CD4-positive, alpha-beta T cell treated with Interleukin-4 for 1 hour (primary cell): ENCODE measurements at places on chromosomes 1 and 21.

DNA sequence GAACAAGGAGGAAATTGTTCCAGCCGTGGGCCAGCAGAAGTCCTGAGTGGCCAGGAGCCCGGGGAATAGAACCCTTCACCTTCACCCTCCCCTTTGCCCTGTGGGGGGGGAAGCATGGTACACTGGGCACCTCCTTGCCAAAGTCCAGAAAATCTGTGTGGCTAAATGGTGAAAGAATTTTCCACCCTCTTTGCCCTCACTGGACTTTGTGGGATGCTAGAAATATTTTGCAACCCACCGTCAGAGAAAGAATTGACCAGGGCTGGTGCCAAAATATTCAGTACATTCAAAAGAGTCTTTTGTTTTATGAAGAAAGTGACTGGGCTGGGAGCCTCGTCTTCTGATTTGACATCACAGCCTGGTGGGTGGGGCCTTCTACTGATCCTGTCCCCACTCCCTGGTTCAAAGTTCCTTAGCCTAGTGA is 14.6 kb downstream of the NFASC start:
- DNase-seq: no peak

GRCh38 chr1:217188280-217189237 is 442.3 kb downstream of the GPATCH2 start:
- no peak for DNase-seq

DNA sequence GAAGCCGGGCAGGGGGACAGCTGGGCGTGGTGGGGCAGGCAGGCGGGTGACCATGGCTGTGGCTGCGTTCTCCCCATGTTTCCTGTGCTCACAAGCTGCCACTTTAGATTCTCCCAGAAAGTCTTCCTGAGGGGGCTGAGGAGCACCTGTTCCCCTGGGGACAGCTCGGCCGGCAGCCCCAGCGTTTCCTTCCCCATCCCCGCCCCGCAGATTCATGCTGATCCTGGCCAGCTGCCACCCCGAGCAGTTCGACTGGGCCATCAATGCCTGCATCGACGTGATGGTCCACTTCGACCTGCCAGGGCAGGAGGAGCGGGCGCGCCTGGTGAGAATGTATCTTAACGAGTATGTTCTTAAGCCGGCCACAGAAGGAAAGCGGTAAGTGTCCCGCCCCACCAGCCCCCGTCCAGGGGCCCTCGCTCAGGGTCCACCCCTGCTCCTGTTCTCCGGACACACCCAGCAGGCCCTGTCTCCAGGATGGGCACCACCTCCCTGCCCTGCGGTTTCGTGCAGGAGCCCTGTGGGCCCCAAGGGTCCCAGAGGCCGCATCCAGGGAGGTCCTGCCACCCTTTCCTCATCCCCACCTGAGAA is 10.9 kb upstream of the ATAD3B start:
- no peak for DNase-seq

DNA sequence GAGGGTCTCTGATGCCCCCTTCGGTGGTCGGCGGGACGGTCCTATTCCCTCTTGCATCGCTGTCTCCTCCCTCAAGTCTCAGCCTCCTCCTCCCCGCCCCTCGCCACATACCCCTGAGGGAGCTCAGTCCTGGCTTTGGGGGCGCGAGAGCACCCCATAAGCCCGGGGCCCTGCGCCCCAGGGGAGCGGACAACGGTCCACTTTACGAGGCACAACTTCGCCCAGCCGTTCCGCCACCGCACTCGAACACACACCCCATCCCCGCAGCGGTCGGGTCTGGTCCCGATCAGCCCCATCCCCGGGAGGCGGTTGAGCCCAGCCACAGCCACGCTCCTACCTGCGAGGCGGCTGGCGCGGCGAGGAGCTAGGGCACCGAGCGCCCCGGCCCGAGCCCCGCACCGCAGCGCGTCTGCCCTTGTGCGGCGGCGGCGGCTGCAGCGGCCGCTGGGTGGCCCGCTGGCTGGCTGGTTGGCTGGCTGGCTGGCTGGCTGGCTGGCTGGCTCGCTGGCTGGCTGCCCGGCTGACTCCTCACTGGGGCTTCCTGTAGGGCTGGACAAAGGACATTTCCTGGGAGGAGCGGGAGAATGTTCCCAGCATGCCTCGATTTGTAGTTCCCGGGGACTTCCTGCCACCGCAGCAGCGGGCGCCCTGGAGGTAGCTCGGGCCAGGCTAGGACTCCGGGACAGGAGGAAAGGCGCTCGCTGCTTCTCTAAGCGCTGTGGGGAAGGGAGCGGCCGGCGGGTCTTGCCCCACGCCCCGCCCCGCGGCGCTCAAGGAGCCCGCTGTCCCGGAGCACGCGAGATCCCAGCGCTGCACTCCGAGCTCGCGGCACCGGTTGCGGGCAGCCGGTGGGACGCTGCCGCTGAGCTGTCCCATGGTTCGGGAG is at the start of gene ZNF697:
Gene ZNF697, minus strand, starts transcription at position 533 of the 886 bp plus-strand sequence. CDS start 22,166 bp downstream, outside the sequence.
- DNase-seq: peak; percentile 74

DNA sequence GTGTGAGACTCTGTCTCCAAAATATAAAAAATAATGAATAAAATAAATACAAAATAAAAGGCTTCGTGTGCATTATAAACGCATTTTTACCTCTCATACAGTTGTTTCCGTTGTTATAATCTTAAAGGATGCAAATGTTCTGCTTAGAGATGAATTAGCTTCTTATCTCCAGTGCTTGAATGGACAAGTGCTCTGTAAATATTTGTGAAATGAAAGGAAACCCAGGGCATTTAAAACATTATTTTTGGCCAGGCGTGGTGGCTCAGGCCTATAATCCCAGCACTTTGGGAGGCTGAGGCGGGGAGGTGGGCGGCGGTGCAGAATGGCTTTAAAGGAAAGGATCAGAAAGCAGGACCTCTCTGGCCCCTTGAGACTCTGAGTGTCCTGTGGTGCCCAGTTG is 94.5 kb downstream of the HUNK start:
- DNase-seq: no peak

DNA sequence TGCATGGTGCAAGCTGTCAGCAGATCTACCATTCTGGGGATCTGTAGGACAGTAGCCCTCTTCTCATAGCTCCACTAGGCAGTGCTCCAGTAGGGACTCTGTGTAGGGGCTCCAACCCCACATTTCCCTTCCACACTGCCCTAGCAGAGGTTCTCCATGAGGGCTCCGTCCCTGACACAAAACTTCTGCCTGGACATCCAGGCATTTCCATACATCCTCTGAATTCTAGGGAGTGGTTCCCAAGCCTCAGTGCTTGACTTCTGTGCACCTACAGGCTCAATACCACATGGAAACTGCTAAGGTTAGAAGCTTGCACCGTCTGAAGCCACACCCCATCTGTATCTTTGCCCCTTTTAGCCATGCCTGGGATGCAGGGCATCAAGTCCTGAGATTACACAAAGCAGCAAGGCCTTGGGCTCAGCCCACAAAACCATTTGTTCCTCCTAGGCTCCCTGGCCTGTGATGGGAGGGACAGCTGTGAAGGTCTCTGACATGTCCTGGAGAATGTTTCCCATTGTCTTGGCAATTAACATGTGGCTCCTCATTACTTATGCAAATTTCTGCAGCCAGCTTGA is 117.0 kb upstream of the NFIA start:
- DNase-seq: no peak

DNA sequence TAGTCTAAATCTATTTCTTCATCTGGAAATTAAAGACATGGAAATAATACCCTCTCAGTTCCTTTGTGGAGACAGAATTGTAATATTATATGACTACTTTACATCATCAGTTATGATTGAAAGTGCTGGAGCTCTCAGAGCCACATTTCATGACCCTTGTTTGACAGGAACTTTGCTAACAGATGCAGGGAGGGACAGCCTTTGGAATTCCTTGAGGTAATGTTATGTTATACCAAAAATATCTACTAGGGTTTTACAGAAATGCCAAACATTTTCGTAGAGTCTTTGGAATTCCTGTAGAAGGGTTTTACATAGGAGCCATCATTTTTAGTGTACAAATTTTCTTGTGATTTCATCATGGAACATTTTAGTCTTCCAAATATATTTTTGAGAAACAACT is 57.4 kb upstream of the ADAMTS5 start:
- DNase-seq: no peak

DNA sequence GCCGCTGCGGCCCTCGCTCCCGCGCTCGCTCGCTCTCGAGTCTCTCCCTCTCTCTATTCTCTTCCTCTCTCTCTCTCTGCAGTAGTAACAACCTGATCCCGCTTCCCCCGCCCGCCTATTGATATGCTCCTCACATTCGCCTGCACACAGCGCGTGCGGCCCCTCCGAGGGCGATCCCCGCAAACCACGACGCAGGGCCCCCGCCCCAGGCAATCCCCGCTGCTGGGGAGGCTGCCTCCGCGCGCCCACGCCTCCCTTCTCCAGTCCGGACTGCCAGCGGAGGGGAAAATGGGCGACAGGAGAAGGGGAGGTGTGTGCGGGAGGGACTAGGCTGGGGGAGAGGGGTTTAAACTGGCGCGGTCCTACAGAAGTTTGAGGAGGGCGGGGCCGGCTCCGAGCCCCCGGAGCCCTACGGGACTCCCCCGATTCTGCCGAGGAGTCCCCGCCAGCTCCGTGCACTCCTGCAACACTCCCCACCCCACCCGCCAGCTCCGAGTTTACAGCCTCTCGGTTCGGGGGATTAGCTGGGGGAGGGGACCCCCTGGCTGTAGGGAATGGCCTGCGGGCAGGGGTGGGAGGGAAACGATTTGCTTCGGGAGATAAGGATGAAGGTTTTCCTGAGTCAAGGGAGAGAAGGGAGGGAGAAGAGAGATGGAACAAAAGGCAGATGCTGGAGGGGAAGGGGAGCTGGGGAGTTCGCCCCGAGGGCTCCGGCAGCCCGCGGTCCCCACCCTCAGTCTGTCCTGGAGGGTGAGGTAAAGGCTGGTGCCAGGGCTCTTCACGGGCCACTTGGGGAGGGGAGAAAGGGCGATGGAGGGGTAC is 66.6 kb downstream of the SYT2 start:
- peak; percentile 12 for DNase-seq

DNA sequence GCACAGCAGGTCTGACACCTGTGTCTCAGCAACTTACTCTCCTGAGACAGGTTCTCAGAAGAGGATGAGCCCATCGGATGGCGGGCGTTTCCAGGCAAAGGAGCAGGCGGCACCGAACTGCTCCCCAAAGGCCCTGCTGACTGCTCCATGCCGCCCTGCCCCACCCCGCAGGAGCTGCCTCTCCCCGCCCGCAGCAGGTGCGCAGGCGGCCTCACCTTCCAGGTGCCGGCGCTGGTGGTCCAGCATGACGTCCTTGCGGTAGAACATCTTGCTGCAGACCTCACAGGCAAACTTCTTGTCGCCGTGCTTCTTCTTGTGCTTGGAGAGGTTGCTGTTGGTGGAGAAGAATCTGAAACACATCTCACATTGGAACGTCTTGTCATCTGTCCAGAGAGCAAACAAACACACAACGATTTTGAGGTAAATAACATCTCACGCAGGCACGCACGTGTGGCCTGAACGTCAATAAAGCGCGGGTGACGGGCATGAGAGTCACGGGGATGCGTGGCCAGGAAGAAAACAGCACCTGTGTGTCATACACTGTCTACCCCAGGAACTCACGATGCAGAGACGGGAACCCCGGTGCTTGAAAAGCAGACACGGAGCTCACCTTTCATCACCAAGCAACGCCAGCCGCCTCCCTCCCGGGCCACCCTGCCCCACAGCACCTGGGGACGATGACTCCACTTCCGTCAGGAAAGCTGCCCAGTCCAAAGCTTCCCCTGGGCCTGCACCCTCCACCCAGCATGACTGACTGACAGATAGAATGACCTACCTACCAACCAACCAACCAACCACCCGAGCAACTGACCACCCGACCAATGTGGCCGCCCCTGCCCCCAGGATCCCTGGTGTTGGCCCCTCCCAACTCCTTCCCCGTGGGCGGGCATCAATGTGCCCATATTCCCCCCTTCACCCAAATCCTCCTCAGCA is 50.9 kb downstream of the PRDM15 start:
- DNase-seq: no peak

GRCh38 chr1:71561729-71562128 is 480.9 kb upstream of the ZRANB2 start:
- no peak for DNase-seq

DNA sequence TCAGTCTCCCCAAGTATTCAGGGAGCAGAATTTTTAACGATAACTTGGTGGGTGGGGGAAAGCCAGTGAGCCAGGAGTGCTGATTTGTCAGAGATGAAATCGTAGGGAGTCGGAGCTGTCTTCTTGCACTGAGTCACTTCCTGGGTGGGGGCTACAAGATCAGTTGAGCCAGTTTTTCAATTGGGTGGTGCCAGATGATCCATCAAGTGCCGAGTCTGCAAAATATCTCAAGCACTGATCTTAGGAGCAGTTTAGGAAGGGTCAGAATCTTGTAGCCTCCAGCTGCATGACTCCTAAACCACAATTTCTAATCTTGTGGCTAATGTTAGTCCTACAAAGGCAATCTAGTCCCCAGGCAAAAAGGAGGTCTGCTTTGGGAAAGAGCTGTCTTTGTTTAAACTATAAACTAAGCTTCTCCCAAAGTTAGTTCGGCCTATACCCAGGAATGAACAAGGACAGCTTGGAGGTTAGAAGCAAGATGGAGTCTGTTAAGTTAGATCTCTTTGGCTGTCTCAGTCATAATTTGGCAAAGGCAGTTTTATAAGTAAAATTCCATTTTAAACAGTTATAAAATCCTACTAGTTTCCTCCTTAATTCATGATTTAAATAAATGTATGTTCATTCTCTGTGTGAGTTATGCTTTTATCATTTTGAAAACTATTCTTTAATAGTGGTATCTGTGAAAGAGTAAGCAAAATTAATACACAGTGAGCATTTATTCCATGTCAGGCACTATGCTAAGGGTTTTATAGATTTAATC is 51.7 kb downstream of the SLC16A1 start:
- DNase-seq: peak; percentile 25

- no peak for DNase-seq
These were observed 82.4 kb upstream of the C21orf91 start for GRCh38 chr21:17901458-17902079.

DNA sequence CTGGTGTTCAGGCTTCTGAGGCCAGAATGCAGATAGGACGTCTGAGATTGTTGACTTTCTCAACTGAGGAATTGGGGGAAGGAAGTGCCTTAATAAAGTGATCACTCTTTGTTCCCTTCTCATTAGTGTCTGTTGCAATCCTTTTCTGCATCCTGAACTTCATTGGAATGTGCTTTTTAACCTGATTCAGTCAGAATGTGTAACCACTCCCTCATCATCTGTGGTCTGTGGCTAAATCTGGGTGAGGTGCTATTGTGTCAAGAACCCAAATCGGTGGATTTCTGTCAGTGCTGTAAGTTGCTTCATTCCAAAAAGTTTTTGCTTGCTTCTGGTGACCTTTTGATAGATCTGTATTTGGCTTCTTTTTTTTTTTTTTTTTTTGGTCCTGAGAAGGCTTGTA is 38.2 kb downstream of the ARID1A start:
- peak; percentile 40 for DNase-seq

DNA sequence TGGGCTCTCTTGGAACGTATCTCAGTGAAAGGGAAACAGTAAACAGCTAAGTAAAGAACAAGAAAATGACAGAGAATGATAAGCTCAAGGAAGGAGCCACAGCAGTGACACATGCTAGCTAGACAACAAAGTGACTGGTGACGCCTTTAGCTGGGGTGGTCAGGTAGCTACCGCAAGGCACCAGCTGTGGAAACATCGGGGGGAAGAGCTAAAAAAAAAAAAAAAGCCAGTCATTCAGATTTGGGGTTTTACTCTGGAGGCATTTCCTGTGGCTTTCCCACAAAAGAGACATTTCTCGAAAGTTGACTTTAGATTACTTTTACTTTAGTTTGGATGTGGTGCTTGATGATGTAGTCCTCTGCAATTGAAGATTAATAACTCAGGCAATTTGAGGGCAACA is 2.1 kb downstream of the FHAD1 start:
- peak; percentile 56 for DNase-seq

- DNase-seq: no peak
These were observed 2.8 kb downstream of the PI4KB start for GRCh38 chr1:151324390-151324930.

GRCh38 chr1:108557296-108557695 is 2.6 kb upstream of the EEIG2 start:
- no peak for DNase-seq
